ENCODE measurements at places on chromosomes 11 and 22.

GRCh38 chr11:32081129-32081641, 9.7 kb upstream of the RCN1 start:
- no peak for DNase-seq

- no peak for DNase-seq
These were observed 10.6 kb upstream of the CACNG2 start for GRCh38 chr22:36714110-36714509.

GRCh38 chr11:58837707-58838388, 6.7 kb downstream of the GLYATL2 start:
- no peak for DNase-seq

DNA sequence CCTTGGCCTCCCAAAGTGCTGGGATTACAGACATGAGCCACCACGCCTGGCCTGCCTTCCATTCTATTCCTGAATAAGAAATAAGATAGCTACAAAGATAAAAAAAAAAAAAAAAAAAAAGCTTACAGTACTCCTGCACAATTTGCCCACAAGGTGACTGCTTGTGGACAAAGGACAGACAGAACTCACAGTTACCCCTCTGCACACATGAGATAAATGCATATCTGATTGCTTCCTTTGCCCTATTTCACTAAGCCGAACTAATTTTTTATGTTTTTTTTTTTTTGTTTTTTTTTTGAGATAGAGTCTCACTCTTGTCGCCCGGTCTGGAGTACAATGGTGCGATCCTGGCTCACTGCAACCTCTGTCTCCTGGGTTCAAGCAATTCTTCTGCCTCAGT, 23.6 kb upstream of the HSPA8 start:
- no peak for DNase-seq

DNA sequence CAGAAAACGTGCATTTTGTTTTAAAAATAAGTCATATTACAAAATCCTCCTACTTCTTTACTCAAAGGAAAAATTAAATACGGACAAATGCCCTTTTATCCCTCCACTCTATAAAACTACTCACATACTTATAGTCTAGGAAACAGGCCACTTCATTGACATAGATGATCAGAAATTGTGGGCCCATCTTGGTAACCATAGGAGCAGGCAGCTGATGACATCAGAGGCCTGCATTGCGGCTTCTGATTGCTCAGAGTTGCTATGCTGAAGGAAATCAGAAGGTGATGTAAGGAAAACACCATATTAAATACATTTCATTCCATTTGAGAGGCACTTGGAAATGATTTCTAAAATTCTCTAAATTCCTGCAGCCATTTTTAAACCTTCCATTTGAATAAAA, 27.0 kb downstream of the FAM76B start:
- DNase-seq = no peak

DNA sequence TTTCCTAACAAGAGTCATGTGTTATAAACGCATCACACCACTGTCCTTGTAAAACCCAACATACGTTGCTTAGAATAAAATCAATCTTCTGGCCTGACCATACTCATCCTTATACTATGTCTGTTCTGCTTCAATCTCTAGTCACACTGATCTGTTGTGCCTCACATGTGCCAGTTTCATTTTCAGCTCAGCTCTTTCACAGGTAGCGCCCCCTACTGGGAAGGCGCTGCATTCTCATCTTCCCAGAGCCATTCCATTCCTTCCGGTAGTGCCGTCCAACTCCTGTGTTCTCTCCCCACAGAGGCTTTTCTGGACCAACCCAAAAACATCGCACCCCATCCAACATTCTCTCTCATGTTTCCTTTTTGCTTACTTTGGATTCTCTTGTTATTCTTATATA, 22.2 kb downstream of the CASP5 start:
- peak; percentile 40 for DNase-seq

GRCh38 chr22:38305471-38306448, 11.5 kb downstream of the CSNK1E start:
- DNase-seq = peak; percentile 25

DNA sequence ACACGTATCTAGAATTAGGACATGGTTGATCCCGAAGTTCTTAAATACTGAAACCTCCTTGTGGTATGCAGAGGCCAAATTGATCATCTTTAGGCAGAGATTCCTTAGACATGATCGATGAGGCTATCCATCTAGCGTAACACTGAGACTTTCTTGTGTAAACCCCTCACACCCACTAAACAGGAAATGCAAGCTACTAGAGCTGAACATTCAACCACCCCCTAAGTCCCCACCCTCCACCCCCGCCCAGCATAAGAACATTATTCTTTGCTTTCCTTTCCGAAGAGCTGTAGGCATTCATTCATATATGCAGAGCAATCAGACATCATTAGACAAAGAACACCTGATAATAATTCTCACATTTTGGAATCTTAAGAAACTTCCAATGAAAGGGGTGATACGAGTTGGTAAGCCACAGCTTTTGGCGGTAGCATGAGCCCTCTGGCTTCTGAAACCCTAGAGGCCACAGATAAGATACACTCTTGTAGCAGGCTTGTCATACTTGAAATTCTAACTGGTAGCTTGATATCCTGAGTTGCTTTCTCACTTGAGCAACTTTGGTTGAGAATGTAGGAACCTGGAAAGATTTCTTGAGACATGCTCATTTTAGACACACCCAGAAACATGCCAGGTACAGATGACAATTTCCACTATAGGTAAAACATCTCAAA, 42.2 kb downstream of the FLI1 start:
- DNase-seq = no peak

DNA sequence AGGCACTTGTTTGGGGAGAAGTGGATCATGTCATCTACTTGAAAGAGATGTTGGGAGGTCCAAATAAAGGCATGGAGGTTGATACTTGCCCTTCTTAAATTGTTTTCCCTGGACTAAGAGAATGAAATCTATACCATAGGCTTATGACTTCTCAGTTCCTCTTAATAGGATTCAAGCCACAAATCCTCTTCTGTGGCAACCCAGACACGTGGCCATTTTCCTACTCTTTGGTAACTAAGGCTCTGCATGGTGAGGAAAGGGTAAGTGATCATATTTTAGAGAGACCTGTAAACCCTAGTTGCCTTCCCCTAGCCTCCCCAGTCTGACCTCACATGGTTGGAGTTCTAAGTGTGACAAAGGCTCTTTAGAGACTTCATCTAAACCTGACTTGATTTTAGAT, 72.9 kb upstream of the CD44 start:
- no peak for DNase-seq

DNA sequence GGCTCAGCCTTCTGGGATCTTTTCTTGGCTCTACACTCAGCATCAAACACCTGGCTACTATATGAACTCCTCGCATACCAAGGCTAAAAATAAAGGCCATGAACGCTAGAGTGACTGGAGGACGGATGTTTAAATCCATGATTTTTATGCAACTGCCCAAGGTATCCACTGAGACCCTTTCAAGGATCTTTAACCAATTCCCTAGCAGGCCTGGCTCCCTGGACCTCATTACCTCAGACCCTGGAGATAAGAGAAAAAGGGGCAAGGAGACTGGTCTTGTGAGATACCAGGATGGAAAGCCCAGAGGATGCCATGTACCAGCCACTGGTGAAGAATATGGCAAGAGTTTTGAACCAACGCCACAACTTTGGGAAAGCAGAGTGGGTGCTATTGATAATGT, at the start of gene OR51G2:
TSS of gene OR51G2 (minus strand) at position 101 of the 400 bp plus-strand sequence. CDS start 3,687 bp downstream, outside the sequence.
- no peak for DNase-seq

DNA sequence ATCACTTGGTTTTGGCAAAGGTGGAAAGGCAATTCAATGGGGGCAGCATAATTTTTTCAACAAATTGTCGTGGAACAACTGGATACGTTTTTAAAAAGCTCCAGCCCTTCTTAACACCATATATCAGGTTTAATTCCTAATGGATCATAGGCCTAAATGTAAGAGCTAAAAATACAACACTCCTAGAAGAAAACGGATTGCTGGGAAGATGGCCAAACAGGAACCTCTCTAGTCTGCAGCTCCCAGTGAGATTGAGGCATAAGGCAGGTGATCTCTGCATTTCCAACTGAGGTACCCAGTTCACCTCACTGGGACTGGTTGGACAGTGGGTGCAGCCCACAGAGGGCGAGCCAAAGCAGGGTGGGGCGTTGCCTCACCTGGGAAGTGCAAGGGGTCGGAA, 32.4 kb upstream of the SCGB1D1 start:
- DNase-seq = no peak

- no peak for DNase-seq
These were observed 115.7 kb downstream of the NTM start for GRCh38 chr11:131486100-131486499.

DNA sequence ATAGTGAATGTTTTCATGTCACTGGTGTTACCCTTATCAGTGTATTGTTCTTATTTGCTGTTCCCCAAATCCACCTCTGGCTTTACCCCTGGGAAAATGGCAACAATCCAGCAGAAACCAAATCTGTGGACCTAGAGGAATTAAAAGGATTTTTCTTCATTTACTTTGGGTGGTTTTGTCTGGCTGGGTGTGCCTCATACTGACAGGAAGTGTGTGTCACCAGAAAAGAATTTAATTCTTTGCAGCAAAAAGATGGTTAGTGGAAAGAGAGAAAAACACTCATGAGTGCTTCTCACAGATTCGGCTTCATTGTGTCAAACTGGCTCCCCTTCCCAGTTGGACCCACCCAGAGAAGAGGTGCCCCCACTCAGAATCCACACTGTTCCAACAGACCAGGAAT, 38.9 kb downstream of the FZD4 start:
- no peak for DNase-seq

GRCh38 chr11:251550-251949, 14.8 kb downstream of the PSMD13 start:
- DNase-seq = no peak

GRCh38 chr11:3103076-3103475, 45.9 kb upstream of the CARS1 start:
- DNase-seq = no peak

DNA sequence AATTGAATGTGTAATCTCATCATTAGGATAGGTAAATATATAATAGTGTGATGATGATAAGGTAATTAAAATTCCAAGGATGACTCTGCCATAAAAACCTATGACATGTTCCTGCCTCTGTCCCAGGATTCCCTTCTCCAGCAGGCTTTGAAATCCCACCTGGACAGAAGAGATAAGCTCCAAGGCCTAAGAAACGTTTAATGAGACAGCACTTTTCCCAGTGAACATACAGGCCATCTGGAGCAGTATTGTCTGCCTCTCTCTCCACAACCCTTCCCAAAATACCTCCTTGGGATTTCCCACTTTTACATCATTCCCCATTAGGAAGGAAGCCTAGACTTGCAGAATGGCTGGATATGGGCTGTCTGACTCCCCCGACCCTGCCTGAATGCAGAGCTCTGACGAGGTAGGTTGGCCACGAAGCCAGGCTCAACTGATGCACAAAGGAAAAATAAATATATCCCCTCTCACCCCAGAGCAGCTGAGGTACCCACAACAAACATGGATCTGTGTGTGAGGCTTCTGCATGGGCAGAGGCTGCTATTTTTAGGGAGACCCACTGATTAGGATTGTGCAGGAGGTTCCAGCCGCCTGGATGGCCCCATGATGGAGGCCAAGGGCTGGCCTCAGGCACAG, 71.0 kb downstream of the TMPRSS5 start:
- no peak for DNase-seq

DNA sequence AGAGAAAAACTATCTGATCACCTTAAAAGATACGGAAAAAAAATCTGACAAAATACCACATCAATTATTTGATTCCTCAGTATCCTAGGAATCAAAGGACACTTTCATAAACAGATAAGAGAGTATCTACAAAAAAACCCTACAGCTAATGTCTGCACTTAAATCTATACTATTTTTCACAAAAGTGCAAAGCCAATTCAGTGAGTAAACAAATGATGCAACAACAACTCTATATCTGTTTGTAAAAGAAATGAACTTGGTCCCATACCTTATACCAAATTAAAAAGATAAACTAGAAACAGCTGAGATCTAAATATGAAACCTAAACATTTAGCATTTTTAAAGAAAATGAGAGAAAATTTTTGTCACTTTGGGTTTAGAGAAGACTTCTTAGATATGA, 263.8 kb downstream of the SWAP70 start:
- no peak for DNase-seq

DNA sequence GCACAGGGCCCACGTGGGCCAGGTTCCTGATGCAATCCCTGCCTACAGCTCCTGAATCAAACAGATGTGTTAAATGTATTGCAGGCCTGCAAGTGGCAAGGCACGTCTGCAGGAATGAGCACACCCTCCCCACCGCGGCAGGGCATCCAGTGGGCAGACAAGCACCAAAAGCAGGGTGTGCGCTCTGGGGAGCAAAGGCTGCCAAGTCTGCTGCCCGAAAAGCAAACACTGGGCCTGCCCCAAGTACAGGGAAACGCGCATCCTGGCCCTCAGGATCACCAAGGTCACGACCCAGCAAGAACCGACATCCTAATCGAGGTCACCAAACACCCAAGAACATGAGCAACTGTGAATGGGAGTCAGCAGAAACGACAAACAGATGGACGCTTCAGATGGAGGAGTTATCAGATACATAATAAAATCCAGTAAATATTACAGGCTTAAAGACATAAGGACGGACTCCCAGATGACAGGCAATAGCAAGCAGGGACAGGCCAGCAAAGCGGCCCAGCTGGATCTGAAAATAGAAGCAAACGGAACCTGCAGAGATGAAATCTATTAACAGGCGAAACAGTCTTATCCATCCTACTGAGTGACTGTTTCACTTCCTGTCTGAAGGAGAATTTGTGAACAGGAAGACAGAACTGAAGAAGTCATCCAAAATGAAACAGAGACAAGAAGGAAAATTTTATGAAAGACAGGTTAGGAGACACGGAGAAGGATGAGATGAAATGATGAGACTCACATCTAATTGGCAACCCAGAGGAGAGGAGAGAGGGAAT, 26.7 kb downstream of the CARS1 start:
- DNase-seq = no peak

- DNase-seq = no peak
These were observed 295.9 kb upstream of the ANO5 start for GRCh38 chr11:21896746-21897602.

- DNase-seq = no peak
These were observed 1095.5 kb upstream of the CCDC90B start for GRCh38 chr11:84381666-84382065.

DNA sequence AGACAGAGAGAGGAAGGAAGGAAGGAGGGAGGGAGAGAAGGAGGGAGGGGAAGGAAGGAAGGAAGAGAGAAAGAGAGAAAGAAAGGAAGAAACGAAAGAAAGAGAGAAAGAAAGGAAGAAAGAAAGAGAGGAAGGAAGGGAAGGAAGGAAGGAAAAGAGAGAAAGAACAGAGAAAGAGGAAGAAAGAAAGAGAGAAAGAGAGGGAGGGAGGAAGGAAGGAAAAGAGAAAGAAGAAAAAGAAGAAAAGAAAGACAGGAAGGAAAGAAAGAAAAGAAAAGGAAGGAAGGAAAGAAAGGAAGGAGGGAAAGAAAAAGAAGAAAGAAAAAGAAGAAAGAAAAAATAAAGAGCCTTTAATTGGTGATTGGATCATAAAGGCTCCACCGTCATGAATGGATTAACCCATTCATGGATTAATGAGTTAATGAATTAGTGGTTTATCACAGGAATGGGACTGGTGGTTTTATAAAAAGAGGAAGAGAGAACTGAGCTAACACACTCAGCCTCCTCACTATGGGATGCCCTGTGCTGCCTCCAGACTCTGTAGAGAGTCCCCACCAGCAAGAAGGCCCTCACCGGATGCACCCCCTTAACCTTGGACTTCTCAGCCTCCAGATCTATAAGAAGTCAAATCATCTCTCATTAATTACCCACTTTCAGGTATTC, 9.0 kb upstream of the PLAAT2 start:
- no peak for DNase-seq

- no peak for DNase-seq
These were observed 41.7 kb upstream of the MUC15 start for GRCh38 chr11:26613759-26614158.

- no peak for DNase-seq
These were observed 107.5 kb downstream of the MICAL2 start for GRCh38 chr11:12217879-12218278.

Measured in stimulated activated CD4-positive, alpha-beta T cell treated with anti-CD3 and anti-CD28 coated beads, TNF-alpha, amount 100 ng/mL, for 48 hours (primary cell).